ENCODE measurements at places on chromosomes 13 and 19.

- DNase-seq: no peak
Measured at GRCh38 chr13:20408181-20408580, 117.5 kb downstream of the CRYL1 start.

DNA sequence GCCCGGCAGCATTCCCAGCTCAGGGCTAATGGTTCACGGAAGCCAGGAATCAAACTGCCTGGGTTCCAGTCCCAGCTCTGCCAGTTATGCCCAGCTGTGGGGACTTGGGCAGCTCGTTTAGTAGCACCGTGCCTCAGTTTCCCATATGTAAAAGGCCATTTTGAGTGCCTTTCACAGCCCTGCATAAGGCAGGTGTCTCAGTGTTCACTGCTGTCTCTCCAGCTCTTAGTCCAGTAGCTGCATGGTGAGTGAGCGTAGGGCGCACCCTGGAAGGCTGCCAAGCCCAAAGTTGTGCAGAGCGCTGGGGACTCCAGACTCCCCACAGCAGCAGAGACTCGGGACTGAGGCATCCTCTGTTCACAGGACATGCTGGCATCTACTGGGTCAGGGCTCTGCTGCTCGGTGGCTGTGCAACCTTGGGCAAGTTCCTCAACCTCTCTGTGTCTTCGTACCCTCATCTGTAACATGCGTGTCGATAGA, 5.5 kb downstream of the RPL28 start:
- no peak for DNase-seq

DNA sequence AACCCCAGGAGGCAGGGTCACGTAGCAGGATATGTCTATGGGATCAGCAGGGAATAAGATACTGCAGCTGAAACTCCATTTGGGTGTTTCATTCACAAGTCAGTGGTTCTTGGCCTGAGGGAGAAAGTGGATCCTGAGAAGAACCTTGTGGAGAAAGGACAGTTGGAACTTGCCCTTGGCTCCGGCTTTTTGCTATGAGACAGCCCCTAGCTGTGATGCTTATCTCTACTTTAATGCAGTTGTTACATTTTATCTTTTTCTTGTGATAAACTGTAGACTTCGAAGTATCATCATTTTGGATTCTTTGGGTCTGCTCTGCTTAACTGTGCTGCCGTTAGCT, 6.0 kb upstream of the SCEL start:
- no peak for DNase-seq

GRCh38 chr19:2253106-2254063, 2.8 kb downstream of the JSRP1 start:
- no peak for DNase-seq

- DNase-seq: peak; percentile 24
Measured at GRCh38 chr13:20475927-20476691, 49.5 kb downstream of the CRYL1 start.

- no peak for DNase-seq
Measured at GRCh38 chr19:37980419-37981170, 73.6 kb downstream of the SIPA1L3 start.

DNA sequence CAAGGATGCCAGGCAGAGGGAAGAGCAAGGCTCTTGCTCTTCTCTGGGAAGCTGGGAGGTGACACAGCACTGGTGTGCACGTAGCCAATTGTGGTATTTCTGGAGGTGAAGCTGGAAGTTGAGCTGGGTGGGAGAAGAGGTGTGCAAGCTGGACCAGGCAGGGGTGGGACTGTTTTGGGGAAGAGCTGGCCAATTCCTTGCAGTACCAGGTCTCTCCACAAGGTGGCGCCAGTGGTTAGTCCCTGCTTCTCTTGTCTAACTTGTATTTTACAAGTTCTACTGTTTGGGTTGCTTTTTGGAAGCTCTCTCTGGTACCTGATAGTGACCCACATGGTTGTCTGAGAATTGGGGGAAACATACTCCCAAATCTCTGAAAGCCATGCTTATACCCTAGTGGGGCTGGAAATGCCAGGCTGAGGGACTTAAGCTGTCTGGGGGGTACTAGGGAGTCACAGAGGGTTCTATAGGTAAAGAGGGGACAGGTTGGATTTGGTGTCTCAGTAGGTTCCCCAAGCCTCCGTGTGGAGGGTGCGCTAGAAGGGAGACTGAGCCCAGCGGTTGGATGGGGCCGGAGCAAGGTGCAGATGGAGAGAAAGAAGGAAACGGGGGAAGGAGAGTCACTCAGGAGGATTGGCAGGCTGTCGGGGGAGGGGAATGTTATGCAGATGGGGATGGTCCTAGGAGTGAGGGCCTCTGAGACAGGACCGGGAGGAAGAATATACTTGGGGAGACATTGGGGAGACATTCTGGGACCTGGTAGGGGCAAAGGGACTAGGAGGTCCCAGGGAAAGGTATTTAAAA, 3.0 kb downstream of the HPN start:
- peak; percentile 54 for DNase-seq

- DNase-seq: no peak
Measured at GRCh38 chr19:5665781-5666513, 14.4 kb downstream of the MICOS13 start.

- no peak for DNase-seq
Measured at GRCh38 chr13:80787604-80788003, 446.7 kb upstream of the SPRY2 start.

DNA sequence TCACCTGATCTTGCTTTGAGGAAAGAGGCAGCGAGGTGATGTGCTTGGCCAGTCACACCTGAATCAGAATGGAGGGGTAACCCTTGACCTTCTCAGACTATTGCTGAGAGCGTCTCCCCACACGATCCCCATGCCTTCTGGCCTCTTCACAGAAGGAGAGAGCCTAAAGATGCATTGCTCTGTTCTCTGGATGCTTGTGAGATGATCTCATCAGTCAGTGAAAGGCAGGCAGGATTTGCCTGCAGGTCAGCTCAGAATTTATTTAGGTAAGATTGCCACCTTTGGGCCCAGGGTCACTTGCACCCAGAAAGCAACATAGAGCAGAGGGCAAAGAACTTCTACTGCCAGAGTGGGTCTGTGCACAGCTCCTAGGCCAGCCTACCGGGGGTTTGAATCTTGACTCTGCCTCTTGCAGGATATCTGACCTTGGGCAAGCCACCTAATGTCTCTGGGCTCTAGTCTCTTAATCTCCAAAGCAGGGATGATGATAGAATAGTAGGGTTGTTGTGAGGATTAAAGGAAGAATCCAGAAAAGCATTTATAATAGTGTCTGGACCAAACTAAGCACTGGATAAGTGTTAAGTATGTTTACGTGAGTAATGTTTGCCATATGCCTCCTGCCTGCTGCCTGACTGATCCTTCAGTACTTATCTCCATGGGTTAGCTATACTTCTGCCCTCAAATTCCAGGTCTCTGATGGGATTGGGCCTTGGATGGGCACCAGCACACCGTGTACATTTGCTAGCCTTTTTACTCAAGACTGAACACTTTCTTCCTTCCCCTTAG, 8.4 kb upstream of the FLT1 start:
- DNase-seq: no peak
